ENCODE measurements at places on chromosomes 6 and 20.
A peak's percentile ranks its signal among the peaks of the same experiment; 100 is the strongest.

GRCh38 chr20:47274401-47275108 is 81.9 kb downstream of the ZMYND8 start:
- no peak for DNase-seq

- no peak for DNase-seq
Observed at GRCh38 chr6:117077300-117077699, 188.1 kb upstream of the VGLL2 start.

DNA sequence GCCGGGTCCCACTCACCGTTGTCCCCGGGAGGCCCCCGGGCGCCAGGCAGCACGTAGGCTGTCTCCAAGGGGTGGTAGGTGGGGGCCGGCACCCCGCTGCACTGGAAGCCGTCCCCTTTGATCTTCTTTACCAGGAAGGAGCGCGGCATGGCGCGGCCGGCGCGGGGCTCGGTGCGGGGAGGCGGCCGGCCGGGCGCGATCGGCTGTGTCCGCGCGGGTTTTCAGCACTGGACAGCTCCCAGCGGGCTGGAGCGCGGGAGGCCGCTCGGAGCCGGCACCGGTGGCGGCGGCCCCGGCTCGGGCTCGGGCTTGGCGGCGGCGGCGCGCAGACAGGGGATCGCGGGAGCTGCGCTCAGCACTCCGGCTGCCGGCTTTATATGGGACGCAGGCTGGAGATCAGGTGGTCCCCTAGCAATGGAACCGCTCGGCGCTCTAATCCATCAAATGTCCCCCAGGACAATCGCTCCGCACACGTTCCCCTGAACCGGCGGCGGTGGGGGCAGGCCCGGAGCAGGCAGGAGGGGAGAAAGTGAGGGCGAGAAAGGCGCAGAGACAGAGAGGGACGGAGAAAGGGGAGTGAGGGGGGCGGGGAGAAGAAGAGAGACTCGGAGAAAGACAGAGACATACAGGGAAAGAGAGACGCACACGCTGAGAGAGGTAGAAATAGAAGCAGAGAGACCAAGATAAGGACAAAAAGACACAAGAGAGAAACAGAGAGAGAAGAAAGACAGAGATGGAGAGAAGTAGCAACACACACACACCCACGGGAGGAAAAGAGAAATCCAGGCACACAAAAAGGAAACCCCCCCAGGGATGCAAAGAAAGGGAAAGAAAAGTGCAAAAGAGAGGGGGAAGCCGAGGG is at the start of gene SCRT2:
SCRT2 (minus strand) TSS at position 350 of the 862 bp plus-strand sequence; CDS start at position 149, 201 bp downstream.
- peak; percentile 13 for DNase-seq

- DNase-seq: no peak
Observed at GRCh38 chr20:21665687-21666446, 39.6 kb upstream of the PAX1 start.

DNA sequence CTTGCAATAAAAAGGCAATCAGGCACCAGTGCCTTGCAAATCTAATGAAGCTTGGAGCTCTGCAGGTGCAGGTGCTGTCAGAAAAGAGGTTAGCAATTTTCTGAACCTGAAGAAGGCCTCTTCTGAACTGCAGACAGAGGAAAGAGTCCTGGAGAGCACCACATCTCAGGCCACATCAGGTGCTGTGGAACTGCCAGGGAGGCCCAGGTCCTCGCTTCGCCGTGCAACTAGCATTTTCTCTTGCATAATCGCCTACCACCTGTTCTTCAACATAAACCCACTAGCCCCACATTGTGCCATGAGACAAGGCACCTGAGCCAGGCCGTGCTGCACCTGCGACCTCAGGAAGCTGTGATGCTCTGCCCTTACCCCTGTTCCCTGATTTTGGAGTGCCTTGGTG is 187.6 kb downstream of the DTNBP1 start:
- DNase-seq: no peak

DNA sequence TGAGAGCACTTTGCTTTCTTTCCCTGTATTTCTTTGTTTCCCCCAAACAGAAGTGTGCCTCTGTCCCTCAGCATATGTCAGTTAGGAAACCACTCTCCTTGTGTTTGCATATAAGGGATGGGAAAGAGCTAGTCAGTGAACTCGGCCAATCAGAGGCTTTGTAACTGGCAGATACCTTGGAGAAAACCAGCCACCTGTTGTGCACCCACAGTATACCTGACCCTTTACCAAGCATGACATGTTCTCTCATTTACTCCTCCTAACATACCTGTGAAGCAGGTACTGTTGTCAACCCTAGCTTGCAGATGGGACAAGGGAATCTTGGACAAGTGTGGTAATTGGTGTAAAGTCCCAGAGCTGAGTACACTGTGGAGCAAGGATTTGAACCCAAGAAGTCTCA is 96.1 kb upstream of the FAM8A1 start:
- no peak for DNase-seq

- DNase-seq: no peak
Observed at GRCh38 chr6:159897603-159898002, 6.8 kb downstream of the MAS1 start.

- DNase-seq: no peak
Observed at GRCh38 chr20:63702751-63703470, 4.9 kb downstream of the ARFRP1 start.

- DNase-seq: peak; percentile 46
Observed at GRCh38 chr6:5030596-5031136, 26.8 kb upstream of the RPP40 start.

- no peak for DNase-seq
Observed at GRCh38 chr6:97025088-97025487, 100.6 kb downstream of the KLHL32 start.

- no peak for DNase-seq
Observed at GRCh38 chr6:33144373-33144772, 47.9 kb downstream of the COL11A2 start.

- no peak for DNase-seq
Observed at GRCh38 chr6:97114645-97115044, 168.4 kb downstream of the MMS22L start.

DNA sequence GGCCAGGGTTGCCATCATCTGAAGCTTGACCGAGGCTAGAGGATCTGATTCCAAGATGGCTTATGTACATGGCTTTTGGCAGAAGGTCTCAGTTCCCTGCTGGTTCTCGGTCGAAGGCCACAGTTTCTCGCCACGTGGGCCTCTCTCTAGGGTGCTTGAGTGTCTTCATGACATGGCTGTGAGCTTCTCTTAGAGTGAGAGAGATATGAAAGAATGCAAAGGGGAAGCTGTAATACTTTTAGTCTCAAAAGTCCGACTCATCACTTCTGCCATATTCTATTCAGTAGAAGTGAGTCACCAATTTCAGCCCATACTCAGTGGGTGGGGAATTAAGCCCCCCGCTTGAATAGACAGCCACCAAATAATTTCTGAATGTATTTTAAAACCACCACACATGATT is 94.2 kb downstream of the UTRN start:
- DNase-seq: no peak

DNA sequence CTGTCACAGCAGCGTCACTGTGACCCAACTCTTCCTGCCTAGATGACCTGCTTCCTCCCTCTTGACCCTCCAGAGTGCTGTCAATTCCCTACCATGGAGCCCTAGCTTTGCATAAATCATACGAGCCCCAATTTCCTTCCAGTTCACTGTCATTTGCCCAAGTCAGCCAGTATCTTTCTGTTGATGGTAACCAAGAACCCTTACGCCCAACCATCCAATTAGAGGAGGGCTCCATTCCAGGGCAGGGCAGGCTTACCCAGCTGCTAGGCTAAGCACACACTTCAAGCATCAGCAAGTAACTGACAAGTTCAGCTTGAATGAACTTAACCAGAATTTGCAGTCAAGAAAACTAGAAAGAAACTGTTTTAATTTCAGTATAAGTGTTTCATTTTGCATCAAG is 25.7 kb downstream of the WFDC3 start:
- no peak for DNase-seq

GRCh38 chr6:125546841-125547251 is 202.6 kb upstream of the HEY2 start:
- DNase-seq: no peak

- no peak for DNase-seq
Observed at GRCh38 chr20:1375515-1375914, 17.3 kb downstream of the FKBP1A start.

GRCh38 chr20:20160520-20160919 is 108.2 kb downstream of the CFAP61 start:
- DNase-seq: no peak

- DNase-seq: no peak
Observed at GRCh38 chr20:1499528-1500420, 8.6 kb upstream of the SIRPB2 start.

DNA sequence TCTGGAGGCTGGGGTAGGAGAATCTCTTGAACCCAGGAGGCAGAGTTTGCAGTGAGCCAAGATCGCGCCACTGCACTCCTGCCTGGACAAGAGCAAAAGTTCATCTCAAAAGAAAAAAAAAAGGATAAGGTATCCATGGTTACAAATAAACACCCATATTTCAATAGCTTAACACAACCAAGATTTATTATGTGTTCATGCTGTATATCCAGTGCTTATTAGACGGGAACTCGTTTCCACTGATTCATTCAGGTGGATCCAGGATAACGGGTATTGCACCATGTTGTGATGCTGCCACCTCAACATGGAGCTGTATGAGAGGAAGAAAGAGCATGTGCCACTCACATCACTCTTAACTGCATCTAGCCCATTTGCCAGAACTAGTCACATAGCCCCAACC is 69.1 kb upstream of the HIVEP1 start:
- DNase-seq: no peak

DNA sequence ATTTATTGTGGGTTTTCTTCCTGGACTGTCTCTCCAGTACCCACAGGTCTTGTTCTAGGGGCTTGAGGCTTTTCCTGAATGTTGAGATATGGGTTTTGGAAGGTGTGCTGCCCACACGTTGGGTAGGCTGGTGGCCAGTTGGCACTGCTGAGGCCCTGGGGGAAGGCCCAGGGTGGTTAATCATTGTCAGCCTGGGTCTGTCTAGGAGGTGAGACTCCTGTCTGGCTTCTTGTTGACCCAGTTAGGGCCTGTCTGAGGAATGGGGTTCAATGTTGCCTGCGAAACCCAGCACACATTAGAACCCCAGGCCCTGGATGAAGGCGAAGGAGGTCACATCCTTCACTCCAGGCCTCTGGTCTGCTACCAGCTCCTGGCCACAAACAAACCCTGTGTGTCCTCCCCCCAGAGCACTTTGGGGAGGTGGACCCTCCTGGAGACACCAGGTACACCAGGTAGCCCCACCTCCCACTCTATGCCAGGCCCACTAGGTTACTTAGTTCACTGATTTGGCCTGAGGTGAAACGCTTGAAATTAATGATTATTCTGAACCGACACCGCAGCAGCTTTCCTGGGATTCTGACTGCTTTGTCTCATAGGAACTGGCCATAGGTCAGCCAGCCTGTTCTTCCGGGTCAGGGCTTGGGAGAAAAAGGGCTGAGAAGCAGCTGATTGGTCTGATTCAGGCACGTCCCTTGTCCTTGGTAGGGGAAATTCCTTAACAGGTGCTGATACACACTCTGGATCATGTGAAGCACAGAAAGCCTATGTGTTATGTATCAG is 15.2 kb downstream of the DNMT3B start:
- no peak for DNase-seq

GRCh38 chr20:22682381-22682780 is 98.0 kb upstream of the FOXA2 start:
- no peak for DNase-seq

GRCh38 chr6:147418523-147418922 is 90.0 kb upstream of the SAMD5 start:
- no peak for DNase-seq

- no peak for DNase-seq
Observed at GRCh38 chr20:19928328-19929011, 88.7 kb upstream of the NAA20 start.

GRCh38 chr6:168026925-168027324 is 29.5 kb downstream of the KIF25 start:
- no peak for DNase-seq

DNA sequence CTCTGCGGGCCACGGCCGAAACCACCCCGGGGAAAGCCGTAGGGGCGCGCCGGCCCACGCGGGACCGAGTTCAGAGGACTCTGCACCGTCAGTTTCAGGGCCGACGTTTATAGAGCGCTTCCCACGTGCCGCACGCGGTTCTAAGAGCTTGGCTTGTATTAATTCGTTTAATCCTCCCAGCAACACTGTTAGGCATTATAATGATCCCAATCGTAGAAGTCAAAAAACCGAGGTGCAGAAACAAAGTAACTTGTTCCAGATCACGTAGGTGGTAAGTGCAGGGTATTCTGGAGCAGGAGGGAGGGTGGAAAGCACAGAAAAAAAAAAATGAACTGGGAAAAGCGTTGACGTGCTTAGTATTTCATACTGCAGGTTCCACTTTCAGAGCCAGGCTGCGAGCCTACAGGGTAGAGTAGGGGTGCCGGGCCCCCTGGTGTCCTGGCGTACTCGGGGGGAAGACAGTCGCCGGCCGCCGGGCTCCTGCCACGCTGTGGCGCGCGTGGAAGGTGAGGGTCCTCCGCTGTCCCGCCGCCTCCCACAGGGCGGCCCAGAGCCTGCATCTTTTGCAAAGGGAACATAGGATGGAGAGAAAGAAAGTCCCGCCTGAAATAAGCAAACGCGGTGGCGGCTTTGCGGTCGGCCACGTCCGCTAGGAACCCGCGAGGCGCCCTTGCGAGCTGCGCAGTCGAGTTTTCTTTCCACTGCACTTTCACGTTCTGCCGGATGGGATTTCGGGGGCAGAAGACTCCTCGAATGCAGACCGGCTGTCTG is 10.2 kb upstream of the FOXF2 start:
- DNase-seq: no peak

- no peak for DNase-seq
Observed at GRCh38 chr6:79435746-79436145, 101.5 kb downstream of the LCA5 start.

DNA sequence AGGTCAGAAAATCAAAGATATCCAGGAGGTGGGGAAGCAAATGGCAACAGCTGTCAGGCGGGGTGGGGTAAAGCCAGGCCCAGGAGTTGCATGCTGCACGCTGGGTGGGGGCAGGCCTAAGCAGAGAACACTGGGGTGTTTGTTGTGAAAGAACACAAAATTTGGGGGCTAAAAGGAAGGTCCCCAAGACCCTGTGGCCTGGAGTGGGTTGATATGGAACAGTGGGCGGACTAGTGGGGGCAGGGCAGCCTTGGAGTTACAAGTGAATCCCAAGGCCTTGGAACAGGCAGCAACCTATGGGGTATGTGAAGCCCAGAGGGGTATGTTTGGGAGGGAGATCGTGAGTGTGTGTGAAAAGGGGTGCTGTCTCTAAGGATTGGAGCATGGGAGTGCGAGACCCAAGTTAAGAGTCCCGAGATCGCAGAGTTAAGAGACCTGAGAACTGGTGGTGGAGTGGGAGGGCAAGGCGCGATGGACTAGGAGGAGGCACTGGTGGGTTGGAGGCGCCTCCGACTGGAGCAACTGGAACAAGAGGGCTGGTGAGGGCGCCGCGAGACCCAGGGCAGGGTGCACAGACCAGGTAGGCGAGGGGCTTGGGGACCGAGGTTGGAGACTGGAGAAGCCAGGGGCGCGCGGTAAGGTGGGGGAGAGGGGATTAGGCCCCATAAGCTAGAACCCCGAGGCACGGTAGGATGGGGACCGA is 658 bp downstream of the CUL7 start:
- no peak for DNase-seq

Data from stimulated activated CD8-positive, alpha-beta memory T cell treated with anti-CD3 and anti-CD28 coated beads, Interleukin-2, amount 100 ng/mL, for 1 hour (primary cell).